Posterior cingulate gyrus (tissue), 11 donors: ENCODE measurements at places on chromosomes 12 and 14.

DNA sequence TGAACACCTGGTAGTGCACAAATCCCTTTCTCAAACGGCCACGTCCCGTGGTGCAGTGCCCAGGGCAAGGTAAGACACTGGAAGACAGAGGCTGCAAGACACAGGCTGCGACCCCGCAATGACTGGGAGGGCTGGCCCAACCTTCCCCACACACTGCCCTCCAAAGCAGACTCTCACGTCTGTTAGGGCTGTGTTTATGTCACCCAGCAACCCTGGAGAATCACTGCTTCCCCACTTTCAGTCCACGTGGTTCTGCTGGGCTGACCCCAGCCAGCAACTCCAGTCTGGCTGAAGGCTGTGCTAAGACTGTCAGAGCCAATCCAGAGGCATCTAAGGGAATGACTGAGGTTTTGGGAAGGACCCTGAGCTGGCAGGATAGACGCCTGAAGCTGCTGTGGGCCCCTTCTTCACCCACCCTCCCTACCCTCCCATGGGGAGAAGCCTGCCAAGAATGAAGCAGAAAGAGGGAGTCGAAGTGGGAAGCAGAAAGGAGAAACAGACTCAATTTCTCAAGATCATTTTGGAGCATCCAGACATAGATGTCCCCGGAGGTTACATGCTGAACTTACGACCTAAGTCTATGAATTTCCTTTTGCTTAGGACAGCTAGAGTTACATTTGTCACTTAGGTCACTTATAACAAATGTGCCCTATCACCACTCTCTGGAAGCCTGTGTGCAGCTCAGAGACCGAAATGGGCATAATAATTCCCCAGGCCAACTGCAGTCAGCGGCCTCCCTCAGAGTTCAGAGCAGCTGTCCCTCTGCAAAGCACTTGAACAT is 11.7 kb downstream of the KDM2B start:
- no peak for DNase-seq

GRCh38 chr12:76417116-76417515 is 68.9 kb upstream of the BBS10 start:
- DNase-seq = no peak

DNA sequence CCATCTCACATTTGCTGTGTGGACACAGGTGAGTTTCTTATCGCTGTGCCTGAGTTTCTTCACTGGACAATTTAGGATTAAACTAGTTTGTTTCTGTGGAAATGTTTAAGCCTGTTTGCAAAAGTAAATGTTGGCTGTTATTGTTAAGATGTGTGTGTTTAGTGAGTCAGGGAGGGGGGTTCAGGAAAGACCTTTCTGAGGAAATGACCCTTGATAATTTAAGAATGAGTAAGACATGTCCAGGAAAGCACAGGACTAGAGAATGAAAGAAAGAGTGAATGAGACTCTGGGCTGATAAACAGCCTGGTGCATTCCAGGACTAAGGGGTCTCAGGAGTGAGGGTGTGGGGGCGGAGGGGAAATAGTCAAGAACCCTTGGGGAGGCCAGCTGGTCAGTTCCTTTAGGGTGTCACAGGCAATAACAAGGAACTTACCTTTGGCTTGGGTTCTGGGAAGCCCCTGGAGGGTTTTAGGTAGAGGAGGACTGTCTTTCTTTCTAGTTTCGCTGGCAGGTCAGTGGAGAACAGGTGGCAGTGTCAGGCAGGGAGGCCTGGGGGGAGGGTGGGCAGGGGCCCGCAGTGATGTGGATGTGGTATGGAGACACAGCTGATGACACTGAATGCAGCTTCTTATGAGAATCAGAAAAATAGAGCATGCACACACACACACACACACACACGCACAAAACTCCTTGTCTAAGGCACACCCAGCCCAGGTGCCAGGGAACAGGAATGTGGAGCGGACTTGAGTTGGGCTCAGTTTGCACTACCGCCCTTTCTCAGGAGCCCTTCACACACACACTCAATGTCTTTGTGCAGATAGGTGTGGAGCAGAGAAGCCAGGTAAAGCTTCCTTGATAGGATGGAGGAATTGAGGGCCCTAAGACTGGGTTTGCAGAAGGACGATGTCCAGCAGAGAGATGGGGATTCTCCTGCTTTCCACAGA is 1005.5 kb downstream of the VRK1 start:
- DNase-seq = no peak

- peak; percentile 87 for DNase-seq
These were observed 22.2 kb downstream of the GRIN2B start for GRCh38 chr12:13959131-13959723.

DNA sequence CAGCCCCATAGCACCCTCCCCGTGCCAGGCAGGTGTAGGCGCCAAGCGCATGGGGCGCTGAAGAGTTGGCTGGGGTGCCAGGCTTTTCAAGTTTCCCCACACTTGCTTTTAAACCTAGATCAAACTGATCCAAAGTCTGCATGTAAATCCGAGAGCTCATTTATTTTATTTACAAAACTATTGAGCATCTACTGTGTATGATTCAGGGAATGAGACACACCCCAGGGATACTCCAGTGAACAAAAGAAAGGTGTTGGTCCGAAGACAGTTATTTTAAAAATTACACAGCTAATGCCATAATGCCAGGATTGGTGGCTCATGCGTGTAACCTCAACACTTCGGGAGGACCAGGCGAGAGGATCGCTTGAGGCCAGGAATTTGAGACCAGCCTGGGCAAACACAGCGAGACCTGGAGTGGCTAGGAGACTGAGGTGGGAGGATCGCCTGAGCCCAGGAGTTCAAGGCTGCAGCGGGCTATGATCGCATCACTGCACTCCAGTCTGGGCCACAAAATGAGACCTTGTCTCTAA is 780 bp upstream of the SLC41A2 start:
- DNase-seq = no peak

DNA sequence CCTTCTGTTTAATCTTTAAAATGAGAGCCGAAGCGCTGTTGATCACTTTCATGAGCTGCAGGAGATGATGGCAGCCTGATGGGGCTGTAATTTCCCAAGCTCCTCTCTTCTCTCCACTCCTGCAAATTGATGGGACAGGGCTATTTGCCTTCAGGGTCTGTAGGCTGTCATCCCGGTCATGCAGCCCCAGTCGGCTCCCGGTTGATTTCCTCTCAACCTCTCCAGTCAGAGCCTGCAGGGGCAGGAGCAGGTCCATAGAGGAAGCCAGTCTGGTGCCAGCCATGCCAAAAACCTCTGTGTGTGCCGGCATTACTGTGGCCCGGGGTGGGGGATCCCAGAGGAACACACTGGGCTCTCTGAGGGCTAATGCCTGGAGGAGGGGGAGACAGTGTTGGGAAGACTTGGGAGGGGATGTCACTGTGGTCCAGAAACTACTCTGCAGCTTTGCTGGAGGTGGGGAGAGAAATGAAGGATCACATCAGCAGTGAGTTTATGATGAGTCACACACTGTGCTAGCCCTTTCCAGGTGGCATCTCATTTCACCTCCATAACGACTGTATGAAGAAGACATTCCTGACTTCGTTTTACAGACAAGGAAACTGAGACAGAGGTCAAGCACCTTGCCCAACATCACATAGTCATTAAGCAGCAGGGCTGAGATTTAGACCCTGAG is 46.5 kb upstream of the PRIMA1 start:
- no peak for DNase-seq

GRCh38 chr12:106358396-106359241 is 1.1 kb downstream of the POLR3B start:
- DNase-seq = no peak

- DNase-seq = peak; percentile 68
These were observed 303 bp downstream of the PUS7L start for GRCh38 chr12:43758247-43758727.

DNA sequence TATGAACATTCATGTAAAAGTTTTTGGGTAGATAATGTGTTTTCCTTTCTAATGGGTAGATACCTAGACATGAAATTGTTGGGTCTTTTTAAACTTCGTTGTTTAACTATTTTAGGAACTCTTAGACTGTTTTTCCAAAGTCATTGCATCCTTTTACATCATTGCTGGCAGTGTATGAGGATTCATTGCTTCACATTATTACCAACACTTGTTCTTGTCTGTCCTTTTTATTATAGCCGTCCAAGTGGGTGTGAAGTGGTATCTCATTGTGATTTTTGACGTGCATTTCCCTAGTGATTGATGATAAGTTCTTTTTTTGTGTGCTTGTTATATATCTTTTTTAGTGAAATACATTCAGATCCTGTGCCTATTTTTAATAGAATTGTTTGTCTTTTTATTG is 39.4 kb downstream of the USP15 start:
- DNase-seq = no peak

- DNase-seq = no peak
These were observed 687 bp downstream of the IFFO1 start for GRCh38 chr12:6555018-6555691.

GRCh38 chr14:46574221-46574977 is 77.2 kb downstream of the RPL10L start:
- DNase-seq = no peak

GRCh38 chr12:63155375-63155774 is 4.4 kb upstream of the AVPR1A start:
- no peak for DNase-seq

GRCh38 chr14:49940808-49941421 is 48.0 kb downstream of the ARF6 start:
- no peak for DNase-seq

GRCh38 chr12:49566361-49566760 is 1.6 kb downstream of the MCRS1 start:
- no peak for DNase-seq

DNA sequence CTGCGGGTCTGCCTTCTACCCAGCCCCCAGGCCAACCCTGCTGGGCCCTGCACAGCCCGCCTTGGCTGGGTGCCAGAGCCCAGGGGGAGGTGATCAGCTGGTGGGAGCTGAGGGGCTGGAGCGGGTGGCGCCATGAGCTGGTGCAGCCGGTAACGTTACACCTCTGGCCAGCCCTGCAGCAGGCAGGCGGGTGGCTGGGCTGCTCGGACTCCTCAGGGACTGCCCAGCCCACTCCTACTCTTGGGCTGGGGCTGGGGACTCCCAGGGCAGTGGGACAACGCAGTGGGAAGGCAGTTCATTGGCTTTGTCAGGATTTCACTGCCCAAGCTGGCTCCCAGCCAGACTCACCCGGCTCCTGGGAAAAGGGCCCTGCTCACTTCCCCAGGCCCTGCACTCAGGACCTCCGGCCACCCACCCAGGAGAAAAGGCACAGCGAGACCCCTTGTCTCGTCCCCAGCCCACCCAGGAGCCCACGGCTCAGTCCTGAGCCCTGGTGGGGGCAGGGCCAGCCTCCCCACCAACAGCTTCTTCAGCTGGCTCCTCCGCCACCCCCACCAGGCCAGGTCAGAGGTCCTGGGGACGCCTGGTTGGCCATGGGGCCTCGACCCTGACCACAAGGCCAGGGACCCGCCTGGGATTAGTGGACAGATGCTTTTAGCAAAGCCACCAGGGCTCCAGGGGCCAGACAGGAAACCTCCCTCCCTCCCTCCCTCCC is 1.0 kb downstream of the PGF start:
- DNase-seq = no peak

- DNase-seq = no peak
These were observed 5.9 kb downstream of the PRPF39 start for GRCh38 chr14:45089813-45090212.

DNA sequence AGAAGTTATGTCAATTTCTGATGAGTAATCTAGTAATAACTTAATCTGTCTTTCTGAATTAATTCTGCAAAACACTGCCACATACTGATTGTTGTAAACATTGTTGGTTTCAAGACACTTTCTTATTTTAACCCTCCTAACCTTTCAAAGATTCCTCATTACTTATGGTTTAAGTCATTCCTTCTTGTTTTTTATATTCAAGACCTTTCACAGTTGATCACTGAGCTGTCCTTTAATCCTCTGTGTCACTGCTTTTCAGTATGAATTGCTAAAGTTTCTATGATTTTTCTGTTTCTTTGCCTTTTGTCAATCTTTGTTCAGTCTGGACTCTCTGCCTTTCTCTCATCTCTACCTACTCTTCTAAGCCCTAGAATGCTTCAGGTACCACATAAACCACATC is 164.7 kb downstream of the RAD51B start:
- DNase-seq = no peak
